ENCODE measurements at places on chromosomes 3 and 15.

GRCh38 chr3:123741041-123741511 is 143.1 kb downstream of the MYLK start:
- no peak for DNase-seq

- no peak for DNase-seq
Measured at GRCh38 chr15:53811530-53811929, 52.1 kb upstream of the WDR72 start.

- DNase-seq = no peak
Measured at GRCh38 chr15:95365511-95366107, 964.9 kb upstream of the NR2F2 start.

DNA sequence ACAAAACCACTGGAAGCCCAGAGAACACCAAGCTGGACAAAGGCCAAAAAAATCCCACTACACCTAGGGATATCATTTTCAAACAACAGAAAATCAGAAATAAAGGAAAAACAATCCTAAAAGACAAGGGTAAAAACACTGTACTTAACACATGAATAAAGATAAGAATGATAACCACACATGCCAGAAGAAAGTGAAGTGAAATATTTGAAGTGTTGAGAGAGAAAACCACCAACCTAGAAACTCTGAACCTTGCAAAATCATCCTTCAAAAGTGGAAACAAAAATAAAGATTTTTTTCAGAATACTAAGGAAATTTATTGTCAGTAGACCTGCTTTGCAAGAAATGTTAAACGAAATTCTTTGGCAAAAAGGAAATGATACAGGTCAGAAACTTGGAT is 45.1 kb downstream of the KPNA1 start:
- DNase-seq = no peak

GRCh38 chr3:13657660-13658435 is 108.9 kb downstream of the FBLN2 start:
- peak; percentile 76 for DNase-seq

Measured in CD4-positive, alpha-beta T cell treated with Interleukin-1 beta for 1 hour (primary cell).